ENCODE measurements at places on chromosomes 6 and 20. TPM values are rescaled to one million over a fixed set of nuclear protein-coding genes. Genes with fewer than 3 reads are reported as not detected.

CDK5RAP1 gene
- 43.1 TPM for polyA plus RNA-seq

OR2B6 gene
- not detected for polyA plus RNA-seq

- no peak for DNase-seq
- no peaks in the 10 kb centered on the region for H3K27me3 ChIP-seq
- H3K36me3 ChIP-seq = no peaks in the 10 kb centered on the region
Measured at GRCh38 chr6:5644523-5645185, 362.1 kb downstream of the NRN1 start.

- H3K4me1 ChIP-seq = peaks cover 12% of the 10 kb centered on the region
- no peak for DNase-seq
- no peak overlapping the region for H3K27ac ChIP-seq
- H3K27me3 ChIP-seq = no peaks in the 10 kb centered on the region
- no peaks in the 10 kb centered on the region for H3K36me3 ChIP-seq
Measured at GRCh38 chr6:90045535-90045934, 151.3 kb downstream of the GJA10 start.

All from lung (tissue), 17 donors.